ENCODE measurements at places on chromosomes 12 and 14. TPM values are rescaled to one million over a fixed set of nuclear protein-coding genes. Genes with fewer than 3 reads are reported as not detected.

Gene PPP4R3A
- total RNA-seq = 75.2 TPM

Gene WSCD2
- total RNA-seq = 5.7 TPM

Gene SLC16A7
- total RNA-seq = 9.4 TPM

Gene PPFIA2
- 1.0 TPM for total RNA-seq

Gene IGFBP6
- 89.8 TPM for total RNA-seq

Gene RFLNA
- total RNA-seq = 2.6 TPM

Gene LRP1-AS
- 1.0 TPM for total RNA-seq

Gene ESPL1
- 2.6 TPM for total RNA-seq

Gene FRS2
- total RNA-seq = 32.9 TPM

Gene CLEC2A
- total RNA-seq = not detected

Gene VRTN
- total RNA-seq = not detected

Gene MIP
- total RNA-seq = not detected

Gene MMP14
- 96.0 TPM for total RNA-seq

Gene SERPINA12
- total RNA-seq = not detected

Gene GYS2
- not detected for total RNA-seq

Gene NANOG
- total RNA-seq = 0.52 TPM

Gene NDUFA12
- total RNA-seq = 105 TPM

Data from skeletal muscle tissue (tissue), 5 donors.